Urothelium cell line (cell line): ENCODE measurements at places on chromosomes 7 and 10.

GRCh38 chr7:83947260-83947659, 247.3 kb downstream of the SEMA3A start:
- DNase-seq = peak; percentile 66

GRCh38 chr10:25842146-25842545, 91.9 kb upstream of the MYO3A start:
- no peak for DNase-seq

DNA sequence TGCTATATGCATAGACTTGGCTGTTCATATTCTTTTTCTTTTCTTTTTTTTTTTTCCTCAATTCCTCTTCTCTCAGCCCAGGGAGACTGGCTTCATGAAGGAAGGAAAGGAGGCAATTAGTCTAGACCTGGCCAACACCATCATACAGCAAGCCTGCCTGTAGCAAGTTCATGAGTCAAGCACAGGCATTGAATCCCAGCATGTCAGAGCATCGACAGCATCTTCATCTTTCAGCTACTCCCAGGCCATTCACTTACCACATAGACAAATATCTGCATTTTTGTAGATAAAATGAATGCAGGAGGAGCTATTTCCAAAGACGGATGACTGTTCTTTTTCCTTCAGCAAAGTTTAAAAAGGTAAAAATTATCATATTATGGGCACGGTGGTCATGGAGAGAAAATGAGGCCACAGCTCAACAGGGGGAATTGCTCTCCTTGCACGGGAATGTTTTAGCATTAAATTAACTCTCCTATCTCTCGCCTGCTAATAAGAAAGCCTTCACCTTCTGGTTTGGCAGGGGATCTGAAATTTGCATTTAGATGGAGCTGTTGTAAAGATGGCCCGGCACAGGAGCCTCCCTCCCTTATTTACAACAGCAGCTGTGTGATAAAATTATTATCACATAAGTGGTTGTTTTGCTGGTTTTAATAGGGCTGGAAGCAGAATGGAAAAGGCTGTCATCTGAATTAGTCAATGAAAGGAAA, 626.5 kb upstream of the AUTS2 start:
- DNase-seq = no peak

DNA sequence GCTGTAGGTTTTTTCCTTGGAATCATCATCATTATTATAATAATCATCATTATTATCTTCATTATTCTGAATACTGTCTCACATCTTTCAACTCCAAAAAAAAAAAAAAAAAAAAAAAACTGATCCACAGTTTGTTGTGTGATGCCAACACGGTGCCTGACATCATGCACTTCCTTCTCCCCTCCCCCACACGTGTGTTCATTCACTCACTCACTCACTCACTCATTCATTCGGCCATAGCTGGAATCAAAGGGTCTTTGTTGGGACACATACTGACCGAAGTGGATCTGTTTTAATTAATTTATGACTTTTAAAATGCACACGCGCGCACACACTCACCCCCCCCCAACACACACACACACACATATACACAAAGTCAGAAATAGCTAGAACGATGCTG, 177.8 kb downstream of the PIP4K2A start:
- DNase-seq = no peak

DNA sequence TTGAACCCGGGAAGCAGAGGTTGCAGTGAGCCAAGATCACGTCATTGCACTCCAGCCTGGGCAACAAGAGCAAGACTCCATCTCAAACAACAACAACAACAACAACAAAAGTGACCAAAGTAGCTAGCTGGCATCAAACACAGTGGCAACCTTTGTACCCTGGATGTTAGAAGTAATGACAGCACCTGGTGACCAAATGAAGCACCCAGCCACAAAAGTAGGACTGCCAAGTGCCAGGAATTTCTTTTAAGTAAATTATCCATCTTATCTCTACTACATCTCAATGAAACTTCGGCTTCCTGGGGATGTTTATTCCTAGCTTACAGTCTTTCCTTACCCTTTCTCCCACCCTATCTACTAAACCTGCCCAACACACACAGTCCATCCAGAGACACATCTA, 18.8 kb downstream of the SRPK2 start:
- no peak for DNase-seq

- no peak for DNase-seq
These were observed 11.6 kb downstream of the SEMA3D start for GRCh38 chr7:85175217-85175616.

DNA sequence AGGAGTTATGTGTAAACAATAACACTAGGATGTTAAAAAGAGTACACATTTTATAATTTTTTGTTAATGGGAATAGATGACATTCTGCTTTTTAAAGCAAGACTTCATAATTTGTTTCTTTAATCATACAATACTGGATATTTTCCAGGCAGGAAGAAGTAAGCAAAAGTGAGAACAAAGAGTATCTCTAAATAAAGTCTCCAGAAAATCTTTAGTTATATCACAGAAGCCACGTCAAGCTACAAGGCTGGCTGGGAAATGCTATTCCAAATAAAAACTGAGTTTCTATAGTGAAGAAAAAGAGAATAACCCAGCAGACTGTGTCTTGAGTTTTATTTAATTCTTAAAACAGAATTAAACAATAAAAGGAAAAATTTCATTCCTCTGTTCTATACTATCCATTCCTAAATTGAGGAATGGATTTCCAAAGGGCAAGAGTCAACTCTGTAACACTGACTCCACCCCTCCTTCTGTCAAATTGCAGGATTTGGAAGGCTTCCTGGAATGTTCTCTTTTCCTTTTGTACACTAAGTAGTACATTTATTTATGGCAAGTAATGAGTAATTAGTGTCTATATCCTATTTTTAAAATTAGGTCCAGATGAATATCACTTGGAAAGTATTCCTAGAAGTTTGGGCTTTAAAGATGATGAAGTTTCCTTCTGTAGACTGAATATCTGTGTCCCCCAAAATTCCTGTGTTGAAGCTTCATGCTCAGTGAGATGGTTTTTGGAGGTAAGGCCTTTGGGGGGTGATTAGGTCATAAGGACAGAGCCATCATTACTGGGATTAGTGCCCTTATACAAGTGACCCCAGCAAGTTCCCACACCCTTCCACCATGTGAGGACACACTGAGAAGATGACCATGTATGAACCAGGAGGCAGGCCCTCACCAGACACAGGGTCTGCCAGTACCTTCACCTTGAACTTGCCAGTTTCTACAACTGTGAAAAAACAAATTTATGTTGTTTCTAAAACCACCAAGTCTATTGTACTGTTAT, 290.9 kb downstream of the CRPPA start:
- DNase-seq = no peak

GRCh38 chr7:7595451-7595850, 28.8 kb downstream of the MIOS start:
- DNase-seq = peak; percentile 17

DNA sequence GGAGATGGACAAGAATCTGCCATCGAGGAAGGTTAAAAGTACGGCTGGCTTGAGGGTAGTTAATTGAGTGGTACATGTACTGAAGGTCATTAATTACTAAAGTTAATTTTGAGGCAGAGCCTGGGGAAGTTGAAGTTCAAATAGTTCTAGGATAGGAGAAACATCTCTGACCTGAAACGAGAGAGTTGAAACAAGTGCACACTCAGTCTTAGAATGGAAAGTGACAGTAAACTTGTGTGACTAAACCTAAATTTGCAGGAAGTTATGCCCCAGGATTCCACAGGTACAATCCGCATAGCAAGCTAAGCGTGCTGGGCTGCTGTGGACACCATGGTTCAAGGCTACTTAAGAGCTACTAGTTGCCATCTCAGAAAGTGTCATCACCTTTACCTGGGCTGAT, 209.9 kb downstream of the CHCHD3 start:
- DNase-seq = no peak

DNA sequence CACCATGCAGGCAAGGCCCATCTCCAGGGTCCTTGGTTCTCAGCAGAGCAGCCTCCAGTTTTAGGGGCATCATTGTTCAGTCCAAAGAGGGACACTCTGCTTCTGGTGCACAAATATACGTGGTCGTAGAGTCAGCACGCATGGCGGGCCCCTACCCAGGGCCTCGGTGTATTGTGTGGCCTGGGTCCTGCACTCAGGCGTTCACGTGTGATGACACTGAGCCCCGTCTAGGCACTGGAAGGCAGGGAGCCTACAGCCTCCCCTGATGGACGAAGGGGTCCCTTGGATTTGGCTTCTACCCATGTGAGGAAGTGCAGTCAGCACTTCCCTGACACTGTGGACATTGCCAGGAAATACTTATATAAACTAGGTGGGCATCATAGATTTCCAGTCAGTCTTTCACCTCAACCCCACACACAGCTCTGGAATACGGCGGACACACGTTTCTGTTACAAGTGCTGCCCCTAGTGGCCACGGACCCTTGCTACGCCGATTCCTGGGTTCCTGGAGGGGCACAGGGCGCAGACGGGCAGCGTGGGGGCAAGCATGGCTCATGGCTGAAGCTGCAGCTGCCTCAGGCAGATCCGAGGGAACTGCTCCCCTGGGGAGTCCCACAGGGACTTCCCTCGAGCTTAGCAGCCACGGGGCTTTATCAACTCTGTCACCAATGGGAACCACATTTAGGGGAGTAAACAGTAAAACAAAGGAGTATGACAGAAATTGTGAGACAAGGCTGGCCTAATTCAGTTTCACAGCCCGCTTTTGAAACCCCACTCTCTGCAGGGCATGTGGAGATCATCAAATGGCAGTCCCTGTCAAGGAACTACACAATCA, 25.4 kb downstream of the AIFM2 start:
- peak; percentile 45 for DNase-seq

DNA sequence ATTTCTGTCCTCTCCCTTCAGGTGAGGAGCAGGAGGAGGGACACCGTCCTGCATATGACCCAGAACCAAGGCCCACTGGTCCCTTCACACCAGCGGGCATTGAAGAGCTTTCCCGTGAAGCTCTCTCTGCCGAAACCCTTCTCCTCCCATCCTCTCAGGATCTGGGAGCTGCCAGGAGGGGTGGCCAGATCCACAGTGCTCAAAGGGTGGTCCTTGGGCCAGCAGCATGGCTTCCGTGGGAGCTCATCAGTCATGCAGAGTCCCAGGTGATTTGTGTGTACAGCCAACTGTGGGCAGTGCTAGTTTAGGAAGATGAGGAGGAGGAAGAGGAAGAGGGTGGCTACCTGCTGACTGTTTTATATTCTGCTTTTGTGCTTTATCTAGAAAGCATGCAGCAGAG, 28.4 kb downstream of the CNPY1 start:
- DNase-seq = no peak

- peak; percentile 27 for DNase-seq
These were observed 326.9 kb downstream of the PLXNA4 start for GRCh38 chr7:132249256-132249971.

GRCh38 chr7:107100824-107101223, 56.3 kb downstream of the PRKAR2B start:
- no peak for DNase-seq

- no peak for DNase-seq
These were observed 24.6 kb downstream of the SLK start for GRCh38 chr10:103991393-103992128.

DNA sequence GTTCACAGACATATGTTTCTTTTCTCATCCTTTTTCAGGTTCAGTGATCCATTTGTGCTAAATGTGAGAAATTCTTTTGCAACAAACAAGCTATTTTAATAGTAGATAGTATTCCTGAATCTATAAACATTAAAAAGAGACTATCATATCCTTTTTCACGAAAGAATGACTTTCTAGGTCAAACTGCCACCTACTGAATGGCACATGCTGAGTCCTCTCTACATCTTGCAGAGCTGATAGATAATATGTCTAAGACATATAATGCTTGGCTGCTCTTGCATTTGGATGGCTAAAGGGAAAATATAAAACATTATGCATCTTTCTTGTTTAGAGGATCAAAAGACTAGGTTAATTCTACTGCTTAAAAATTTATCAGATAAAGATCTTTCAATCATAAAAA, 114.1 kb upstream of the SLC26A5 start:
- DNase-seq = no peak

GRCh38 chr7:26988836-26989374, 106.9 kb downstream of the HOXA1 start:
- no peak for DNase-seq

DNA sequence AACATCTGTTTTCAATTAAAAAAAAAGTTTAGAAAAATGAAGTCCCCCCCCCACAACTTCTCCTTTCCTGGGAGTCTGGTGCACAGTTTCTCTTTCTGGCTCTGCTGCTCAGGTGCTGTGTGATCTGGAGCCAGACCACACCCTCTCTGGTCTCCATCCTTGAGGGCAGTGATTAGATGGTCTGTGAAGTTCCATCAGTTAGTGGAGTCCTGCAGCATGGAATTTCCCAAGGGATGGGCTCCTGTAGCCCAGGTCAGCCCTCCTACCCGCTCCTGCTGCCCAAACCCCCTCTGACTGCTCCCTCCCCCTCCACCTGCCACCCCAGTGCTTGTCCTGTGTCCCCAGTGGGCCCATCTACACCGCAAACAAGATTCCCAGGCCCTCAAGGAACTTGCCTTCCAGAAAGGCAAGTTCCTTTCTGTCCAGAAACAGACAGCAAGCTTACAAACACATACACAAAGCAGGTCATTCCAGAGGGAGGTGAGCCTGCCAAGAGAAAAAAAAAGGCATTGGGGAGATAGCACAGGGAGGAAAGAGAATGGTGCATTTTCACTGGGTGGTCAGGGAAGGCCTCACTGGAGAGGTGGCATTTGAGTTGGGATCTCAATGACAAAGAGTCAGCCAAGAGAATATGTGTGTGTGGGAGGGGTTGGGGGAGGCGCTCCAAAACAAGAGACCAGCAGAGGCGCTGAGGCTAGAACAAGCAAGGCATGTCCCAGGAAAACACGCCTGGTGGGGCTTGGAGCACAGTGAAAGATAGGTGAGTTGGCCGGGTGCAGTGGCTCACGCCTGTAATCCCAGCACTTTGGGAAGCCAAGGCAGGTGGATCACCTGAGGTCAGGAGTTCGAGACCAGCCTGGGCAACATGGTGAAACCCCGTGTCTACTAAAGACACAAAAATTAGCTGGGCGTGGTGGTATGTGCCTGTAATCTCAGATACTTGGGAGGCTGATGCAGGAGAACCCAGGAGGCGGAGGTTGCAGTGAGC, 49.5 kb upstream of the SLC29A3 start:
- no peak for DNase-seq

- no peak for DNase-seq
These were observed 3.7 kb downstream of the ZNF775 start for GRCh38 chr7:150382844-150383225.

- DNase-seq = peak; percentile 81
These were observed 54.7 kb upstream of the SYPL1 start for GRCh38 chr7:106166651-106167342.

GRCh38 chr7:67917437-67917755, 920.8 kb downstream of the TYW1 start:
- no peak for DNase-seq

DNA sequence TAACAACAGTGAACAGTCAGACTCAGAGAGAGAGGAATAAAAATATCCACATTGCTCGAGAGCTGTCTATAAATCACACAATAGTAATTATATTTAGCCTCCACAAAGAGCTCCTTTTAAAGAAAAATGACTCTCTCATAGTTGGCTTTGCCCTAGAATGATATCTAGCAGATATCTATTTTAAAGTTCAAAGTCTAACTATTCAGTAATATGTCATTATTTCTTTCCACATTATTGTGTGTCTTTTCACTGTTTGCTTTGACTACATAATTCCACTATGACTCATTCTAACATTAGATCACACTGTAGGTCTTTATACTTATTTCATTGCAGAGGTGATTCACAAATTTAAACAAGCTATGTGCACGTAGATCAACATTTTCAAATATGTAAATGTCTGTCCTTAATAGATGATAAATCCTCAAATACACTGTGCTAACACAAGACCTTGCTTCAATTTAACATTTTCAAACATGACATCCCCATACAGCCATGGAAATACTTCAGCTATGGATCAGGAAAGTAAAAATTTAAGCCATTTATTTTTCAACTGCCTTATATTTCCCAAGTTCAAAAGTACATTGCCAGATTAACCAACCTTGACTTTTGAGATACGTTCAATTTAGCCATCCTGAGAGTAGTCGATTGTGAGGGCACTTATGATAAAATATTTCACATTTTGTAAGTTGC, 99.9 kb upstream of the AKR1E2 start:
- peak; percentile 35 for DNase-seq
